ENCODE measurements at places on chromosomes 13 and 19.

DNA sequence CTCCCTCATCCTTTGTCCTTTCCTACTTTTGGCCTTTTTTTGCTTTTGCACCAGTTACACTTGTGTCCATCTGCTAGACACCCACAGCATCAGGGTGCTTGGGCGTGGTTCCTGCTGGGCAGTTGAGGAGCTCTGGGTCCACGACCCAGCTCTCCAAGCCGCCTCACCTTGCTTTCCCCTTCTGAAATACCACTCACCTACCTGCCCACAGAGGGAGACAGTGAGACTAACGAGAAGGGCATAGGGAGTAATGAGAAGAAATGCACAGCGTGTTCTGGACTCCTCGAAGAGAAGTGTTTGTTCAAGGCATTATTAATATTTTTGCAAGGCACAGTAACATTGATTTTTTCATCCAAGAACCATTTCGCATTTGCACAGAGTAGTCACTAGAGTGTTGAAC, 92.9 kb downstream of the DNAJC15 start:
- no peak for DNase-seq

GRCh38 chr13:111385183-111385857, 64.9 kb downstream of the TEX29 start:
- DNase-seq = no peak

GRCh38 chr19:7927605-7928333, 1.8 kb upstream of the CTXN1 start:
- no peak for DNase-seq

DNA sequence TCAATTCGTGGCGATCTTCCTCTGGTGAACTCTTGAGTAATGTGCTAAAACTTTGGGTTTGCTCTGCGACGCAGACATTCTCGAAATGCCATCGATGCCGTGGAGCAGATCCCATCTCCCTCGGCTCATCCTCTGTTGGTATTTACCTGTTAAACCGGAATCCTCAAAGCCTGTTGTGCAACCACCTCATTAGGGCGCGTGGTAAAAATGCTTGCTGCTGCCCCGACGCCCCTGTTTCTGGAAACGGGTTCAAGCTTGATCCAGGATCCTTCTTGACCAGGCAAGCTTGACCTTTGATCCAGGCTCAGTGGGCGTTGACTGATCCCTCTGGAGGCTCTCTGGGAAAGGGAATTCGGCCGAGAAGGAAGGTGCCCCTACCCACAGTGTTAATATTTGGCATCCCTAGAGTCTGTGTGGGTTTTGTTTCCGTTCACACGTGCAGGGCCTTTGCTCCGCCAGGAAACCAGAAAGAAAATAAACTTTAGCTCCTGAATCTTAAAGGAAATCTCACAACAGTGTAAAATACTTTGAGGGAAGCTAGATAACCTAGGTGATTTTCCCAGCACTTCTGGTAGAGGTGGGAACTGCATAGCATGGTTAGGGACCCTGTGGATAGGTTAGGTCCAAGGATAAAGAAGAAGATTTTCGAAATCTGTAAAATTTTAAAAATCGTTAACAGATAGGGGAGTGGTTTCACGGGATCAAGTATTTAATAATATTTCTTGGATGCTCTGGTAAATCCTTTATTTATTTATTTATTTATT, 1.1 kb downstream of the LSM14A start:
- DNase-seq = peak; percentile 18
